Suprapubic skin (tissue), 4 donors: ENCODE measurements at places on chromosomes 16 and 17.

- no peak for DNase-seq
Measured at GRCh38 chr17:67044016-67044772, at the start of gene CACNG1. Gene CACNG1 (plus strand): TSS chr17:67044554. CDS start chr17:67044661, 107 bp downstream.

GRCh38 chr17:45073414-45074070 is 12.4 kb downstream of the NMT1 start:
- DNase-seq: no peak

GRCh38 chr16:20879175-20880040 is 20.8 kb downstream of the DCUN1D3 start:
- no peak for DNase-seq

- DNase-seq: no peak
Measured at GRCh38 chr16:86556576-86556975, 1.5 kb upstream of the MTHFSD start.

- DNase-seq: no peak
Measured at GRCh38 chr16:67710607-67711006, 8.5 kb downstream of the GFOD2 start.

DNA sequence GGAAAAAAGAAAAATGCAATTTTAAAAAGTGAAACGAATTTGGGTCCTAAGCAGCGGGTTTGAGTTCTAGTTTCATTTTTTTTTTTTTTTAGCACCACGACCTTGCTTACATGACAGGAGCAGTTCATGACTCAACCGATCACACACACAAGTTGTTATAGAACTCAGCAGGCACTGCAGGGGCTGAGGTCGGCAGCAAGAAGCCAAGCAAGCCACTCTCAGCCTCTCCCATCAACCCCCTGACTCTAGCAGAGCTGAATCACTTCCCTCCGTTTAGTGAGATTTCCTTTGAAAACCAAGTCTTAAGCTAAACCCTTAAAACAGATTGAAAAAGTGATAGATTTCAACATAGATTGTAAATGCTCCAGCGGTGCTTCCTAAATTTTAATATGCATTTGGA is 520.8 kb downstream of the HAPSTR1 start:
- DNase-seq: no peak

DNA sequence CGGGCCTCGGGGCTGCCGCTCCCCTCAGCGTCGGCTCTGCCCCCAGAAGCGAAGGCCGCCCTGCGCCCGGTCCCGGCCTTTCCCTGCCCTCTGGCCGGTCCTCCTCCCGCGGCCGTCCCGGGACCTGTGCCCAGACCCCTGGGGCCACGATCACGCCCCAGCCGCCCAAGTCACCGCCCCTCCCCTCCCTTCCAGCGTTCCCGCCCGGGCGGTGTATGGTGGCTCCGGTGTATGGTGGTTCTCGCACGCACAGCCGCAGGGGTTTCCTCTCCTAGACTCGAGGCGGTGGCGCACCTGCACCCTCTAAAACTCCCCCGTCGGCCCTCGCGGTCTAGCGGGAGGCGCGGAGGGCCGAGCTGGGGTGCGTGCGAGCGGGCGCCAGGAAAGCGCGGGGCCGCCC is 10.0 kb downstream of the TIGD7 start:
- no peak for DNase-seq
